ENCODE measurements at places on chromosomes 3 and 15.

GRCh38 chr3:59512066-59512465 is 462.2 kb upstream of the CFAP20DC start:
- no peak for DNase-seq

DNA sequence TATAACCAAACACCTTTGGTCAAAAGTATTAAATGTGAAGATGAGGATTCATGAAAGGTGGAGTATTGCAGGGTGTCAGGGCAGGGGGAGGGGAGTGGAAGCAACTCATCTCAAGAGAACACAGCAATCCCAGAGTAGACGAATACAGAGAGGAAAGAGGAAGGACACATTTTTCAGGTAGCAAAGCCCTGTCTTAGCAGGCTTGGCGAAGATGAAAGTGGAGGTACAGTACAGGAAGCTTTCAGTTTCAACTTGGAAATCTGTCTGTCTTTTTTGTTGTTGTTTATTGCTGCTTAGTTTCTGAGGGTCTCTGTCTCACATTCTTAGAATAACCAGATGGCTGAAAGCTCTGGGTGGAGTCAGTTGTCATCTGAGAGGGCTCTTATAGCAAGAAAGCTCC is 80.8 kb upstream of the GPR149 start:
- no peak for DNase-seq

DNA sequence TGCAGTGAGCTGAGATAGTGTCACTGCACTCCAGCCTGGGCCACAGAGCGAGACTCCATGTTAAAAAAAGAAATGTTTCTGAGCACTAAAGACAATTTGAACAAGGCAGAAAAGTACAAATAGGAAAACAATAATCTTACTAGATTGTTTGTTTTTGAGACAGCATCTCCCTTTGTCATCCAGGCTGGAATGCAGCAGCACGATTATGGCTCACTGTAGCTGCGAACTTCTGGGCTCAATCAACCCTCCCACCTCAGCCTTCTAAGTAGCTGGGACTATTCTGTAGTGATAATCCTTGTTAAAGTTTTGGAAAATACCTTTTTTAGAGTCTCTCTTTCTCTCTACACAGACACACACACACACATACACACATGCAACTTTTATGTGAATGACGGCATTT is 107.1 kb downstream of the LPP start:
- no peak for DNase-seq

GRCh38 chr3:141863491-141863890 is 13.0 kb upstream of the ATP1B3 start:
- no peak for DNase-seq

GRCh38 chr3:184168363-184169120 is 6.1 kb upstream of the AP2M1 start:
- DNase-seq: no peak

GRCh38 chr3:185656321-185656840 is 70.3 kb downstream of the SENP2 start:
- DNase-seq: no peak

GRCh38 chr15:73934281-73934680 is 8.0 kb downstream of the LOXL1 start:
- DNase-seq: no peak

GRCh38 chr3:60048447-60048848 is 998.6 kb upstream of the CFAP20DC start:
- no peak for DNase-seq

Data from anterior cingulate cortex (tissue), 58 donors.